Kidney epithelial cell (primary cell): ENCODE measurements at places on chromosomes 16 and 17. TPM values are rescaled to one million over a fixed set of nuclear protein-coding genes. Genes with fewer than 3 reads are reported as not detected.

The ZNF385C gene
- total RNA-seq = 0.04 and 0.34 TPM in 2 replicates

The CACNB1 gene
- 6.0 and 7.1 TPM in 2 replicates for total RNA-seq

DNA sequence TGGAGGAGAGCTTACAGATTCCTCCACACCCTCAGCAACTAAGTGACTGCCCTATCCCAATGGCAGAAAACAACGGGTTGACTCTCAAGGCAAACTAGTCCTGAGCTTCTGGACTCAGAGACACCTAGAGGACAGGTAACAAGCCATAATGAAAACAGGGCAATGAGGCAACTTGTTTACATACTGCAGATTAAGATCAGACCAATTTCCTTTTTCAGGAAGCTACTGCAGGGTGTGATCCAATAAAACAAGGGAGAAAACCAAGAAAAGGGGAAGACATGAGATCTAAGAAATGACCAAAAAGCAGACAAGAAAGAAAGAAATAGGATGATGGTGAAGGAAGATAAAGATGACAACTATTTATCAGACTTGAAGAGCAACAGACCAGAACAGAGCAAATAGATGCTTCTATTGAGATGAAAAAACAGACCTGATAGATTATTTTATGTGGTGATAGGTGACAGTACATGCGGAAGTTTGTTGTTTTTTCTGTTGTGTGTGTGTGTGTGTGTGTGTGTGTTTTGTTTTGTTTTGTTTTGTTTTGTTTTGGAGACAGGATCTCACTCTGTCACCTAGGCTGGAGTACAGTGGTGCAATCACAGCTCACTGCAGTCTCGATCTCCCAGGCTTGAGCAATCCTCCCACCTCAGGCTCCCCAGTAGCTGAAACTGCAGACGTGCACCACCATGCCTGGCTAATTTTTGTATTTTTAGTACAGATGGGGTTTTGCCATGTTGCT lies 120.7 kb downstream of the GAS7 start:
- DNase-seq = no peak

DNA sequence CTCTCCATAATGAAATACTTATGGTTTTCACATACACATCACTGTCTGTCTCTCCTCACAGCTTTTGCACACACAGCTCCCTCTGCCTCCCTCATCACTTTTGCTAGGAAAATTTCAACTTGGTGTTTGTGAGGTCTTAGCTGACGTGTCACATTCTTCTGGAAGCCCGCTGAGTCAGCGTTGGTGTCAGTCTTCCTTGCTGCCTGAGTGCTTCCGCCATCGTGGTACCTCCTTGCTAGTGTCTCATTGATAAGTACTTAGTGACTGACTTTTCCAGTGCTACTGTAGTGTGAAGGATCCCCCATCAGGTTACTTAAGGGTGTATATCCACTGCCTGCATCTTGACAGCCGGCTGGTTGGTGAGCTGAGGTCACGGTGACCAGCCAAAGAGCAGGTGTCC lies 33.5 kb downstream of the CA10 start:
- DNase-seq = no peak

DNA sequence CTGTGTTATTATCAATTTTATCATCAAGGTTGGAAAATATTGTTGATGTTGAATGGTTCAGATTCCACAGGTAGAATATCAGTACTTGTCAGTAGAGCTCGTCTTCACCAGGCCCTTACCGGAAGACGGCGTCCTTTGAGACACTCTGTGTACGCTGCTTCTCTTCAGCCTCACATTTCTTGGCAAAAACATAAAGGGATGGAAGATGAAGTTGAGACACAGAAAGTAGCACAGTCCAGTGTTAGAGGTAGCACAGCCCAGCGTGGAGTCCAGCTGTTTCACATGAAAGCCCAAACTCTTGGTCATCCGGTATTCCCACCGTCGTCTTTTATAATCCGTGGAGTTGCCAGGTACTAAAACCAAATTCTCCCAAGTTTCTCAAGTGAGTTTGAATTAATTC lies 30.4 kb downstream of the ATP2C2 start:
- DNase-seq = no peak

The G6PC1 gene
- not detected in 2 replicates for total RNA-seq

The CSH1 gene
- total RNA-seq = not detected in 2 replicates

GRCh38 chr17:45677770-45678169 lies 106.3 kb upstream of the CRHR1 start:
- no peak for DNase-seq

The GPR139 gene
- total RNA-seq = not detected in 2 replicates

DNA sequence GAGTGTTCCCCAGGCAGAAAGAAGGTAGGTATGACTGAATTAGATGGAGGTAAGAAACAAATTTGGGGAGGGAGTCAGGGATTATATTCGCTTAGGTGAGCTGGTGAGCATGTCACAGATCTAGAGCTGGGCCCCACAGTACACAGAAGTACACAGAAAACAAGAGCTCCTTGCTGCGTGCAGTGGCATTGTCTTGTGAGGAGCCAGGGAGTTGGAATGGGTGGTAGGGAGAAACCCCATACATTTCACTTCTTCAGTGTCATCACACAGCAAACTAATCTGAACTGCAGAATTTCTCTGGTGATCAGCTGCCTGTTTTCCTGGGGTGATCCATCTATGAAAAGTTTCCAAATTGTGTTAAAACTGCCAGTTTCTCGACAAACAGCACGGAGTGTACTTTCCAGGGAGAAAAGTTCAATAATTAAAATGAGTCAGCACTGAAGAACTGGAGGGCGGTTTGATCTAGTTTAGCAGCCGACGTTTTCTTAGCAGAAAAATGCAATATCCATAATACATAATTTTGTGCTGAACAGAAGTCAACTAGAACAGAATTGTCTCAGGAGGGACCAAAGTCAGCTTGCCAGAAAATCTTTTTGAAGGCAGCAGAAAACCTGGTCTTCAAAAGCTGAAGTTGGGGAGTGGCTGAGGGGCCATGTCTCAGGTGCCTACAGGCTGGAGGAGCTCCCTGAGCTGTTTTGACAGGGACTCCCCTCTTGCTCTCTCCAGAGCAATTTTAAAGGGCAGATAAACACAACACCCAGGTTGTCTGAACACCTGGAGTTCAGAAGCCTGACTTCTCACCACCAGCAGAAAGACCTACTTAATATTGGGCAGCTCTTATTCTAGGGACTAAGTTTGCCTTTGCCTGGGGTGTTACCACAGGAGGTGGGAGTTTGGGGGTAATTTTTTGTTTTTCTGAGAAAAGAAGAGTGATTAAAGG lies 448.6 kb downstream of the CA10 start:
- DNase-seq = no peak

The HLF gene
- total RNA-seq = 0.25 and 0.34 TPM in 2 replicates

The KRT40 gene
- not detected in 2 replicates for total RNA-seq

DNA sequence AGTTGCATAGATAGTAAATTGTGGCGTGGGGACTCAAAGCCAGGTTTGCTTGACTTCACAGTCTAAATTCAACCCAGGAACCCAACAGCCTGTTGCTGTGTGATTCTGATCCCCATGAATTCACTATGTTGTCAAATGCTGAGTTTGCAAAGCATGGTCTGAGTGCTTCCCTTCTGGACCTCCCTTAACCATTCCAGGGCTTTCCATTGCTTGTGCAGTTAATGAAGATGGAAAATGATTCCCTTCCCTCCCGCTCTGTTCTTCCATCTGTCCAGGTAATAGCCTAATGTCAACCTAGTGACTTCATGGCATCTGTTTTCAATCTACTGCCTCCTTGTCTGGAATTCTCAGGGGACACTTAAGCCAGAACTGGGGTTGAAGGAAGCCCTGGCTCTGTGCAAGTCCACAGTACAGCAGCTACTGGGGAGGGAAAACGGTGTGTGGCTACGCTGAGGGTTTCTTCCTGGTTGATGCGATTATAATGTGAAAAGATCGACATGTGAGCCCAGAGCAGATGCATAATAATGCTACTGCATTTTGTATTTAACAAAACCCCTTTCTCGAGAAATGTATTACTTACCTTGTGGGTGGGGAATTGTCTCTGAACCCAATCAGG lies 206.7 kb downstream of the CDH13 start:
- no peak for DNase-seq

DNA sequence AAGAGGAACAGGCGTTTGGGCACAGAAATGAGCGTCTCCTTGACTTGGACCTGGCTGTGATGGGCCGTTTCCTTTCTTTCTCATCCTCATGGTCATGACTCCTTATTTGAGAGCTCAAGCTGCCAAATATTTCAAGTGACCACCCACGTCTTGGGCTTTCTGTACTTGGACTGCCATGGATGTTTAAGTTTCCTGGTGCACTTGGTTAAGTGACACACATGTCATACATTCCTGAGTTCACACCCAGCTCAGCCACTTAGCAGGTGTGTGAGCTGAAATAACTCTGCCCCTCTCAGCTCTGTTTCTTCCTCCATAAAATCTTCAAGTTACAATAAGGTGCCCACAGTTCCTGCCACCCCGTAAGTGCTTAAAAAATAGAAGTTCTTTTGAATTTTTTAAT lies 114.5 kb downstream of the CLEC16A start:
- no peak for DNase-seq

DNA sequence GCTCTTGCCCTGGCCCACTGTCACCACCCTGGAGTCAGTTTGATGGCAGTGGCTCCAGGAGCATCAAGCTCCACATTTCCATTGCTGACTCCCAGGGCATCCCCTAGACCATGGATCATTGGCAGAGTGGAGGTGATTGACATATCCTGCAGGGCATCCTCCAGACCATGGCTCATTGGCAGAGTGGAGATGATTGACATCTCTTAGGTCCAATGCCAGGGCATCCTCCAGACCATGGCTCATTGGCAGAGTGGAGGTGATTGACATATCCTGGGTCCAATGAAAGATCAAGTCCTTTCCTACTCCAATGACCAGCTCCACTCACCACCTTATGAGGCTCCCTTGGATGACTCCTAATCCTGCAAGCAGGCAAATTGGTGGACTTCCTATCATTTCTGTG lies 174.3 kb upstream of the NLRP1 start:
- DNase-seq = no peak

GRCh38 chr16:83407928-83408327 lies 399.9 kb upstream of the HSBP1 start:
- no peak for DNase-seq
